Left kidney (tissue), 8 donors: ENCODE measurements at places on chromosomes 11 and 22. TPM values are rescaled to one million over a fixed set of nuclear protein-coding genes. Genes with fewer than 3 reads are reported as not detected.

Gene OR8H2
- polyA plus RNA-seq: not detected

Gene ART1
- polyA plus RNA-seq: 0.38 TPM

DNA sequence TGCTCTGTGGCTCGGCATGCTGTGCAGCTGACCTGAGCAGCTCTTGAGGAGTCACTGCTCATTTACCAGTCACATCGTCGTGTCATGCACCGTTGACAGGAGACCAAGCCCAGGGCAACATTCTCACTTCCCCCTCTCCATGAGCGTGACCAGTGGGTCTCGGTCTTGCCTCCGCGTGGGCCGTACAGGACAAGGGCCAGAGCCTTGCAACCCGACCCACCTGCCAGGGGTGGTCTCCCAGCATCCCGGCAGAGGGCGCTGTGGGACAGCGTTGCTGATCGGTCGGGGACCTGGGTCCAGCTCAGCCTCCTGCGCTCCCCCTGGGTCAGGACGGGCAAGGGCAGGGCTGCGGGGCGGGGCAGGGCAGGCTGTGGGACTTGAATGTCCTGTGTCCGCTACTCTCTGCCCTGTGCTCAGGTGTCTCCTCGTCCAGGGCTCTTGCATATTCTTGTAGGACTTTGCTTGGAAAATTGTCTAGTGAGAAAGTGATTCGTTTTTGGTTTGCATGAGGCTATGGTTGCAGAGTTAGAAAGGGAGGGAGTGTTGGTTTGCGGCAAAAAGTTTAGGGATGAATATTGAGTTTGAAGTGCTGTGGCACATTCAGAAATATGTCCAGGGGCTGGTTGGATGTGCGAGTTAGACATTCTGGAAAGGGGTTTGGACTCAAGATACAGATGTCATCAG lies 16.2 kb downstream of the EIF4G2 start:
- DNase-seq: peak; percentile 74

- DNase-seq: no peak
These were observed 65.3 kb downstream of the ARL14EP start for GRCh38 chr11:30387891-30388861.

- DNase-seq: no peak
These were observed 173.7 kb downstream of the CEP164 start for GRCh38 chr11:117501237-117501898.

- no peak for DNase-seq
These were observed 222.8 kb downstream of the DDX10 start for GRCh38 chr11:108887436-108888238.

DNA sequence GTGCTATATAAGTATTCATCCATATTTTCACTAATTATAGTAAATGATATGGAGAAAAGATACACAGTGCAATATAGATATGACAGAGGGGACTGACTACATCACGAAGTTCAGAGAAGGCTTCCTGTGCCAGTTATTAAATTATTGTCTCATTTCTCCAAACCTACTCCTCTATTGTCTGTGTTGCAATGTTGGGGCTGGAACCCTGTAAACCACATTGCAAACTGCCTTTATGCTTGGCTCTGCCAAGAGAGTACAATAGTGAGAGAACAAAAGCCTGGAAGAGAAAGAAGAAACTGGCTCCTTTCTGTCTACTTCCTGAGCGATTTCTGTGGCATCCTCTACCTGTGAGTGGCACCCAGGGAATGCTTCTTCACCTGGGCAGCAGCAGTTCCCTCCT lies 46.4 kb downstream of the ME3 start:
- DNase-seq: no peak

- DNase-seq: no peak
These were observed 15.4 kb downstream of the ANO5 start for GRCh38 chr11:22208151-22208858.

- no peak for DNase-seq
These were observed 3.4 kb downstream of the MCM5 start for GRCh38 chr22:35403356-35403755.

GRCh38 chr11:126598344-126599216 lies 243.1 kb downstream of the ST3GAL4 start:
- no peak for DNase-seq
